ENCODE measurements at places on chromosomes 16 and 17. TPM values are rescaled to one million over a fixed set of nuclear protein-coding genes. Genes with fewer than 3 reads are reported as not detected.

The TNFRSF13B gene
- 0.30 TPM for total RNA-seq

The PRSS33 gene
- not detected for total RNA-seq

The DNAI2 gene
- total RNA-seq, result not detected

The PRAC2 gene
- total RNA-seq, result not detected

The CCDC78 gene
- 7.0 TPM for total RNA-seq

The G6PC3 gene
- 24.9 TPM for total RNA-seq

The MT4 gene
- total RNA-seq, result not detected

The IRX6 gene
- not detected for total RNA-seq

The SLC22A31 gene
- 0.56 TPM for total RNA-seq

The MYH8 gene
- not detected for total RNA-seq

The CDR2 gene
- total RNA-seq, result 29.0 TPM

The ASGR1 gene
- 1.3 TPM for total RNA-seq

All from activated T-cell treated with anti-CD3 and anti-CD28 coated beads, Interleukin-2, amount 50 U/mL, for 4 hours (primary cell).